SK-N-DZ (cell line): ENCODE measurements at places on chromosomes 6 and 20.

- no peak for DNase-seq
Observed at GRCh38 chr20:721876-722275, 46.3 kb upstream of the SCRT2 start.

- DNase-seq = no peak
Observed at GRCh38 chr6:53758496-53758895, 36.3 kb upstream of the LRRC1 start.

GRCh38 chr6:16514249-16514648 lies 247.0 kb downstream of the ATXN1 start:
- peak; percentile 45 for DNase-seq

- DNase-seq = no peak
Observed at GRCh38 chr6:121726596-121726995, 291.1 kb downstream of the GJA1 start.

GRCh38 chr20:49672096-49672664 lies 41.5 kb downstream of the B4GALT5 start:
- no peak for DNase-seq

- DNase-seq = no peak
Observed at GRCh38 chr6:83589076-83589475, 76.7 kb downstream of the PRSS35 start.

DNA sequence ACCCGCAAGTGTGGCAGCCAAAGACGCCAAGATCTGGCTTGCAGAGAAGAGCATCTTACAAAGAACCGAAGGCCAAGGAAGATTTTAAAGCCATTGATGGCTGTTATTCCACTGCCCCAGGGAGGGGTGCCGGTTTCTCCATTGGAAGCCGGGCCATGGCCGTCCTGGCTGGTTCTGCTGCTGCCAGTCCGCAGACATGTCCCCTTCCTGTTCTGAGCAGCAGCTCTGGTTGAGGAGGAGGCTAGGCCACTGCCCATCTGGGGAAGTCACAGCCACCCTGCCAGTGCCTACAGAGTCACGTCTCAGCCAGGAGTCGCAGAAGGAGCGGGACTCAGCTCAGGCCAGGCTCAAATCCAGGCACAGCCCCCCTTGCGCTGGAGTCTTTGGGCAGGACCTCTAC lies 42.6 kb upstream of the MRGBP start:
- no peak for DNase-seq

- no peak for DNase-seq
Observed at GRCh38 chr6:151514000-151514730, 20.3 kb downstream of the CCDC170 start.

GRCh38 chr20:60030471-60030870 lies 72.2 kb downstream of the CDH26 start:
- no peak for DNase-seq
